ENCODE measurements at places on chromosomes 3 and 15.
A peak's percentile ranks its signal among the peaks of the same experiment; 100 is the strongest.

GRCh38 chr15:27254801-27255200 is 283.8 kb downstream of the GABRG3 start:
- DNase-seq = no peak

DNA sequence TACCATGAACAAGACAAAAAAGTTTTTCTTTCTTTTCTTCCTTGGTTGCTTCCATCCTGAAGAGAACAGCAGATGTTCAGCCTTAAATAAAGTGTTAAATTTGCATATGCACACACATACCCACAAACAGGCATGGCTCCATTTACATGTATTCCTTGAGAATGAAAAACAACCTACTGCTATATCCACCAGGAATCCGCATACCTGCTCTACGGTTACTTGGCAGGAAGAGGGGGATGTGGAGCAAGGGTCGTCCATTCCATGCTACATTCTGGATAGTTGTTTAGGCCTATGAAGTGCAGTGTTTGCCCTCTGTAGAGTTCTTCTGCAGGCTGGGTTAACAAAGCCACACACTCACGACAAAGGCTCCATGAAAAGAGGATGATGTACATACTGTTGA is 322.8 kb downstream of the KCNH8 start:
- DNase-seq = no peak

- DNase-seq = peak; percentile 18
These were observed 793 bp downstream of the SLC30A4 start for GRCh38 chr15:45521596-45522327.

DNA sequence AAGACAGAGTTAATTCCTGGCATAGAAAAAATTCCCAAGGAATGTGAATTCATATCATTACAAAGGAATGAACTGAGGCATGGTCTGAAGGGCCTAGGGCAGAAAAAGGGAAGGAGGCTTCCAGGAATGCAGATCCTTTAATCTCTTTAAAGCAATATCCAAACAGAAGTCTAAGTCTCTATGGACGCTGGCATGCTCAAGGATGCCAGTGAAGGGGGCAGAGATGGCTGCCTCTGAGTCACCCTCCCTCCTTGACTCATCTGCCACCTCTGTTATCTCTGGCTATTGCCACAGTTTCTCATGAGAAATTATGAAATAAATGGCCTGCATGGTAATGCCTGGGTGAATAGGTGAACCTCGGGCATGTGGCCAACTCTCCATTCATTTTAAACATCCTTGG is 96.3 kb upstream of the BCL6 start:
- DNase-seq = no peak

DNA sequence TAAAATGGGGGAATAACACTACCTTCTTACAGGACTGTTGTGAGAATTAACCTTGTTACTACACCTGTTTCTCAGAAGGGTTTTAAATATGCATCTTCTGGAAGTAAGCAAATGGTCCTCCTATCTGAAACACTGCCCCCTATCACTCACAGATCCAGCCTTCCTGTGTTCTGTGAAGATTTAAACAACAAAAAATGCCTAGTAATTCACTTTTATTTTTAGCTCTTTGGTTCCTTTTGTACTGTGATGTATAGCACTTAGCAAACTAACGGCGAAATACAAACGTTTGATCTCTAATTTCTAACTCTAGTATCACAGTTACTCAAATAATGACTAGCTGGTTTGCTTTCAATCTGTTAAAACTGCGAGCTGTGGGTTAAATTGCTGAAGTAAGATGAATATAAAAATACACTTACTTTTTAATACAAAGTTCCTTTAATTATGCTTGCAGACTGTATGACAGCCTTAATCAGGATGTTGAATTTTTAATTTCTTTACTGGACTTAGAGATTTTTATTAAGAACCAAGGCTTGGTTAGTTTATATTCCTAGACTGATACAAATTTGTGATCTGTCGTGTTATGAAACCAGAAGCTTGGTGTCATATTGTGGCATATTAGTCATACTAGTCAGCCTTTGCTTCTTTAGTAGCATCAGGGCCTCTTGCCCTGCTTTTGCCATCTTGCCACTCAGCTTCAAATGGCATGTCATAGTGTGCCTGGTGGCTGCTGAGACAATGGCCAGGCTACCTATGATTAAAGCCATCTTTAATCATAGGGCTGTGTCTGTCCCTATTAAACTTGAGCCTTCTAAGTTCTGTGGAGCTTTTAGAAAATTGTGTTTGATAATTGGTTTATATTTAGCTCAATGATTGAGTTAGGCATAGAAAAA is 9.2 kb downstream of the EIF3J start:
- DNase-seq = no peak

DNA sequence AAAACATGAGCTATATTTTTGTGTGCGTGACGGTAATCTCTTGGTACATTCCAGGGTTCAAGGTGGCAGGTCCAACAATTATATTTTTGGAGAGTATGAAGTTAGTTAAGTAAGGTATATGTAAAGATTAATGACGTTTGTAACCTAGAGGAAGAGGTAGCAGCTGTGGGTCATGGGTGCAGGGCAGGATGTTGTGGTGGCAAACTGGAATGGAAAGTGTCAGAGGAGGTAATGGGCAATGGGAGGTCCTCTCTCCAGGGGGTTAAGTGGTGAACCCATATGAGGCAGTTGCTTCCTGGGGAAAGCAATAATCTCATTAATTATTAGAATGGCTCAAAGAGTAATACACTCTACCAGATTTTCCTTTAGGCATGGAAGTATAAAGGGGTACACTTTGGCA is 1.0 kb upstream of the CD200R1L start:
- peak; percentile 52 for DNase-seq

DNA sequence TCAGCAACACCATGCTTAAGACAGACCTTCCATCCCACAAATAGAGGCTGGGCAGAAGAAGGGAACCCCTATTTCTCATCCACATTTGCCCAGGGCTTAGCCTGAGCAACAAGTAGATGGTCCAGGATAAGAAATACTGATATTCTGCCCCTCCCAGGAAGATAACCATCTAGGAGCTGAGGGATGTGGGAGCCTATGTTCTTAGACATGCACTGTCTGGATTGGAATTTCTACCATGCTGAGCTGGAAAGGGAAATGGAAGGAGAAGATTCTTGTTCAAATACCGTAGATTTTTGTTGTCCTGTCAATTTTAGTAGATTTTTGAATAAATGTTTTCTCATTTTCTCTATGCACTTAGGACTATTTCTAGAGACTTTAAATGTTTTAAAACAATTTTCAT is 450.7 kb upstream of the SEMA6D start:
- DNase-seq = no peak

DNA sequence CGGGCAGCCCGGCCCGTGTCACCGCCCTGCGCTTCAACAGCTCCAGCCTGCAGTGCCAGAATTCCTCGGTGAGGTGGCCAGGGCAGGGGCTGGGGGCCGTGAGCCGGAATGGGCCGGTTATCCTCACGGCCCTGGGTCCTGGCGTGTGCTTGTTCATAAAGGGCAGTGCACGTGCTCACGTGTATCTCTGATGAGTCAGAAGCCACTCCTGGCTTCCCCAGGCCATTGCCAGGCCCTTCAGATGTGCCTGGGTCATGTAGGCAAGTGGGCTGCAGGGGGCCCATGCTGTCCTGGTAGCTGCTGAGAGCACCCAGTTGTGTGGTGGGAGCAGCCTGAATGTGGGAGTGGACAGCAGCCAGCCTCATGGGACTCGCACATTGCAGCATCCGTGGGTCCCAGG is 29.2 kb downstream of the PLXNA1 start:
- no peak for DNase-seq

Data from CD8-positive, alpha-beta T cell (primary cell).